Hindlimb muscle (tissue), 1 donor: ENCODE measurements at places on chromosomes 1 and 21. TPM values are rescaled to one million over a fixed set of nuclear protein-coding genes. Genes with fewer than 3 reads are reported as not detected.

The KIF17 gene
- 4.2 TPM for polyA plus RNA-seq

The LMX1A gene
- 1.3 TPM for polyA plus RNA-seq

The NPL gene
- polyA plus RNA-seq: 10.4 TPM

The AKR7A3 gene
- polyA plus RNA-seq: 1.6 TPM

The ZMYND12 gene
- polyA plus RNA-seq: 0.48 TPM
